ENCODE measurements at places on chromosomes 4 and X. TPM values are rescaled to one million over a fixed set of nuclear protein-coding genes. Genes with fewer than 3 reads are reported as not detected.

Gene WNK3
- total RNA-seq = 0.52 TPM

Gene SHOX
- 0.32 TPM for total RNA-seq

DNA sequence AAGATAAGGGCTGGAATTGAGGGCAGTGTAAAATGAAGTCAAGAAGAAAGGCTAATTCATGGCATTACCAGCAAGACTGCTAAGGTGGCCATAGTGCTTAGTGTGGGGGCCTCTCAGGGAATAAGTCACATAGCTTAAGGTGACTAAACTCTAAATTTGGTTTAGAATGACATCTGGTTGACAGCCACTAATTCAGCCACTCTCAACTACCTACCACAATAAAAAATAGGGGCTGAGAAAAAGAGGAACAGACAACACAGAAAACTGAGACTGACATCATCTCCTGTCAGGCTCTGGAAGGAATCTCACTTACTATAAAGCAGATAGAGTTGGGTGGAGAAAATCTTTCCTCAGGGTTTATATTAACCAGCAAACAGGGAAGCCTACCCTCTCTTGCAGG, 96.9 kb downstream of the CHRDL1 start:
- no peaks in the 10 kb centered on the region for H3K4me1 ChIP-seq
- no peak for DNase-seq

Gene BST1
- 3.9 TPM for total RNA-seq
